ENCODE measurements at places on chromosomes 7 and 10. TPM values are rescaled to one million over a fixed set of nuclear protein-coding genes. Genes with fewer than 3 reads are reported as not detected.

DNA sequence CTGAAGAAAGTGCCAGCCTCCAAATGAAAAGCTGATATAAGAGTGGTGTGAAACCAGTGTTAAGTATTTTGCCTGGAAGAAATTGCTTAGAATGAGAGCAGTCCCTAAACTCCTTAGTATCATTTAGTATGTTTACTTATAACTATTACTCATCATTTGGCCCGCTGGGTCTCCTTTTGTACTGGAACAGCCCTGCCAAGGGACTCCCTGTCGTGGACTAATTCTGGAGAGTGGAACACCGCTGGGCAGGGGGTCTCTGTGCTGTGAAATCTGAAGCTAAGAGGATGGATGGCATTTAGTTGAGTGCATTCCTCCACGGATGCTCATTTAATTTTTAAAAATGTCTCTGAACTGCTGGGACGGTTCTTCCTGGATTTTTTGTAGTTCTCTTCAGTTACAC, 889.9 kb upstream of the C7orf33 start:
- DNase-seq = no peak

GRCh38 chr10:11335167-11335652, 276.2 kb downstream of the USP6NL start:
- DNase-seq = no peak

GRCh38 chr7:23680414-23681405, 711 bp downstream of the FAM221A start:
- DNase-seq = peak; percentile 53

DNA sequence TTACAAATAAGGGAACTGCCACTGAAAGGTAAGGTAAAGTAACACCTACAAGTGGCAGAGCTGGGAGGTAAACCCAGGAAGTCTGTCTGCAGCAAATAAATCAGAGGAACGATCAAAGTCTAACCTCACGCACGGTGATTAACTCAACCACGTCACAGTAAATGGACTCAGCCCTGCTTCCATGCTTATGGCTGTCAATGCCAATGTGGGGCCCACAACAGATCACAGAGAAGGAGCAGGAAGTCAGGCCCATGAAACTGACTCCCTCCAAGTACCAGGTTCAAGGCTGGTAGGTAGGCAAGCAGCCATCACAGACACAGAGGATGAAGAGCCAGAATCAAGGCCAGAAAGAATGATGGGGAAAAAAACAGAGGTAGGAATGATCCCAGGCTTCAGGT, 38.0 kb upstream of the ACSL5 start:
- no peak for DNase-seq

GRCh38 chr7:4707217-4707741, 25.2 kb downstream of the FOXK1 start:
- DNase-seq = no peak

CRYGN gene
- not detected for total RNA-seq

SH2D4B gene
- total RNA-seq = 0.17 TPM

DNA sequence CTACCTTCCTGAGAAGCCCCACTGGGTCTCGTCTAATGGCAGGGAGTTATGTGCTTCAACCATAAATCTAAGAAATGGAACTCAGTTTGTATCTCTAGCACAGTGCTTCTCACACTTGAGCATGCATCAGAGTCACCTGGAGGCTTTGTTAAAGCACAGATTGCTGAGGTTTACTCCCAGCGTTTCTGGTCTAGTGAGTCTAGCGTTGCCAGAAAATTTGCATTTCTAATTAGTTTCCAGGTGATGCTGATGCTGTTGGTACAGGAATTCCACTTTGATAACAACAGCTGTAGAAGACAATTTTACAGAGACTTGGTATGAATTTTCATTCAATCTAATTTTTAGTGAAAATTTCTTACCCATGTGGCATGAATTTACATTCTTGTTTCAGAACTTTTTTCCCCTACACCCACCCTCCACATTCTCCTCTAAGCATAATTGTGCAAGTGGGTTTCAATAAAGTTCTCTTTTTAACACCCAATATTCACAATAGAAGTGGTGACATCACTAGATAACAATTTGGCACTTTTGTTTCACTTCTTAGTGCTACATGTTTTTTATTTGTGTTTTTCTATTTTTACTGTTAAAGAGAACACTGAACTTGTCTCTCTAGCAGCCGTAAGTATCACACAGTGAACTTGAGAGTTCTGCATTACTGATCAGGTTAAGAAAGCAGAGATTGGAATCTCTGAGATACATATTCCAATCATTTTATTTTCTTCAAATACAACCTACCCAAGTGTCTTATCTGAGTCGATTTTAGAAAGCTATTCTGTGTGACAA, 48.4 kb upstream of the BET1 start:
- DNase-seq = no peak

MGAM2 gene
- not detected for total RNA-seq

SNCG gene
- not detected for total RNA-seq

DNA sequence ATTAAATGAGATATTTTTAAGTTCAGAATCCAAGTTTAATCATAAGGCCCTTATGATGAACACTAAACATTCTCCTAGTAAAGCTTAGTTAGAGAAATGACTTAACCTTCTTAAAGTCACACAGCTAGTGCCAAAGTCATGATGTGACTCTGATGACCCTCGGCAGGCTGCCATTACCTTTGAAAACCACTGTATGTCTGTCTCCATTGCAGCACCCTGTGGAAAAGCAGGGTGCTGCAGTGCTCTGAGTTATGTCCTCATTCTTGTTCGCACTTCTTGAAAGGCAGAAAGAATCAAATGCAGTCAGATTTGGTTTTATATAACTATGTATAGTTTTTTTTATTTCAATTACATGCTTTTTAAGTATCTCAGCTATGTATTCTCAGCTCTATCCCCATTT, 105.0 kb downstream of the PHTF2 start:
- peak; percentile 9 for DNase-seq

DNA sequence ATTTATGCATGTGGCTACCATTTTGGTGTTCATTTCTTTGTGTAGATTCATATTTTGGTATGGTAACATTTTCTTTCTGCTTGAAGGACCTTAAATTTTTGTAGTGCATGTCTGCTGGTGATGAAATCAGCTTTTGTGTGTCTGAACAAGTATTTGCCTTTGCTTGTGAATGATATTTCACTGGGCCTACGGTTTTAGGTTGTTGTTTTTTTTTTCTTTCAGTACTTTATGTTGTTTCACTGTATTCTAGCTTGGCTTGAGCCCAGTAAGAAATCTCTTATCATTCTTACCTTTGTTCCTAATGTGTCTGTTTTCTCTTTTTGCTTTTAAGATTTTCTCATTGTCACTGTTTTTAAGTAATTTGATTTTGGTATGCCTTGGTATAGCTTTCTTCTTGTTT, 31.9 kb downstream of the SAMD8 start:
- DNase-seq = no peak

- DNase-seq = no peak
Measured at GRCh38 chr7:94303695-94304094, 91.0 kb upstream of the COL1A2 start.

GRCh38 chr10:103917302-103918052, 507 bp downstream of the STN1 start:
- no peak for DNase-seq

DLX5 gene
- total RNA-seq = not detected

GRCh38 chr10:68067508-68067907, 7.6 kb downstream of the HERC4 start:
- no peak for DNase-seq

HABP2 gene
- not detected for total RNA-seq

GRCh38 chr10:24744946-24745345, 21.3 kb upstream of the ARHGAP21 start:
- no peak for DNase-seq

DNA sequence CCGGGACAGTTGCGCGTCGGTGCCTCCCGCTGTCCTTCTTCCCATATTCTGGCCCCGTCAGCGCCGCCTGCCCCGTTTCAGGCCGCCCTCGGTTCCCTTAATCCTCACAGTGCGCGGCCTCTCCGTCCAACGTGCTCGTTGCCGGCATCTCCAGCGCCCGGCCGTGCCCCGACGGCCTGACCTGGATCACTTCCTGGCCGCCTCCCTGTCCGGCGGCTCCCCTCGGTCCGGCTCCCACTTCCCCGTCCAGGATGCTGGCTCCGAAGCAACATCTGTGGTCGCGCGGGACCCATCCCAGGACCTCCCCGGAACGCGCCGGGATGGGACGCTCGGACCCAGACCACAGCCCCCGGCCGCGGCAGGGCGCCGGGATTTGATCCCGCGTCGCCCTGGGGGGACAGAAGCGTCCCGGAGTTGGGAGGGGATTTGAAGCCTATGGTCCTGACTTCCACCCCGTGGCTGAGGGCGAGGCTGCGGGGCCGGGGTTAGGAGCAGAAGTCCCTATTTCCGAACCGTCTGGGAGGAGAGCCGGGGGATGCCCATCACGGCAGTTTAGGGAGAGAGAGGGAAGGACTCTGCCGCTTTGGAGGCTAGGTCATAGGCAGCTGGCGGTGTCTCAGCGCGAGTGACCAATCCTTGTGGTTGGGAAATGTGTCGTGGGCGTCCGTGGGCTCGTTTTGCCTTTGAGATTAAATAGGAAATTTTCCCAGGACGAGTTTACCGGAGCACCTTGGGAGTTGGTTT, 53.8 kb downstream of the KCTD7 start:
- DNase-seq = no peak

GAD2 gene
- total RNA-seq = not detected

DNA sequence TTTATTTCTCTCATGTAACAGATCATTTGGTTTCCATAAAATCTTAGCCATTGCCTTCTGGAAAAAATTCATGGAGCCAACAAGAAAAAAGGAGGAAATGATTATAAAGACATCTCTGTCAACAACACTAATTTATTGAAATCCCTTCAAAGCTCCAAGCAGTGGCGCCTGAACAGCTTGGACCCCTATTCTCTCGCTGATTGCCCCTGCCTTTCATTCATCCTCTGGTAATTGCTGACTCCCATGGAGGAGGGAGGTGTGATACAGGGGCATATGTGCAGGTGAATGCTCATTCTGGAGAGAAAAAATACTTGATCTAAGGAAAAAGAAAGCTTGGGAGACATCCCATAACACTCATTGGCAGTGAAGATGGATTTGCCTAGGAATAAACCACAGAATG, 345.5 kb downstream of the FGFR2 start:
- DNase-seq = no peak

TCERG1L gene
- not detected for total RNA-seq

ANXA8 gene
- total RNA-seq = not detected

DNA sequence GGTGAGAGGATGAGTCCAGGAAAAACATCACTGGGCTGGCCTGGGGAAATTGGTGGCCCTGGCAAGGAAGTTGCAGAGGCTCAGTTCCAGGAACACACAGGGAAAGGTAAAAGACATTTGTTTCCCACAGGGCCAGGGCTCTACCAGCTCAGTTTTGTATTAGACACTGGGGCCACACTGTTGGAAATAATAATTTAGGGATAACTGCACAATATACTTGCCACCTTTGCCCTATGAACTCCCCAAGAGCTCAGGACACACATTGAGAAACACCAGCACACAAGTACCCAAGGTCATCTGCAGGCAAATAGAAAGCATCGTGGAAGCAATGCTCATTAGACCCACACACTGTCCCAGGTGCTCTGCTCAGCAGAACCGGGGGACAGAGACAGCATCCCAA, 617.6 kb downstream of the PTPRN2 start:
- no peak for DNase-seq

DNA sequence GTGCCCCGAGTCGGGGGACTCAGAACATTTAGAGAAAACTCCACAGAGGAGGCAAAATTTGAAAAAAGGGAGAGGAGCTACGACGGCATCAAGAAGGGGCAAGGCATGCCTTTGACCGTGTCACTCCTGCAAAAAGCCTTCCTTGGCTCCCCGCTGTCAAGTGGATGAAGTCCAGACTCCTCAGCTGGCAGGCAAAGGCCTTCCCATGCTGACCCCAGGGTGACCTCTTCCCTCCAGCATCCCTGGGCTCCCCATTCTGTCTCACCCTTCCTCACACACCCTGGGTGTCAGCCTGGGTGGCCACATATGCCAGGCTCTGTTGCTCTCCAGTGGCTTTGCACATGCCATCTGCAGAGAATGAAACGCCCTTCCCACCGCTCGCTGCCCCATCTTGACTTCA, 88.4 kb upstream of the ZMIZ1 start:
- DNase-seq = no peak

GRCh38 chr10:22704942-22705341, 9.4 kb downstream of the PIP4K2A start:
- DNase-seq = no peak

SFTPA1 gene
- total RNA-seq = not detected

UPK3B gene
- total RNA-seq = 2.7 TPM

RNF148 gene
- not detected for total RNA-seq

DNA sequence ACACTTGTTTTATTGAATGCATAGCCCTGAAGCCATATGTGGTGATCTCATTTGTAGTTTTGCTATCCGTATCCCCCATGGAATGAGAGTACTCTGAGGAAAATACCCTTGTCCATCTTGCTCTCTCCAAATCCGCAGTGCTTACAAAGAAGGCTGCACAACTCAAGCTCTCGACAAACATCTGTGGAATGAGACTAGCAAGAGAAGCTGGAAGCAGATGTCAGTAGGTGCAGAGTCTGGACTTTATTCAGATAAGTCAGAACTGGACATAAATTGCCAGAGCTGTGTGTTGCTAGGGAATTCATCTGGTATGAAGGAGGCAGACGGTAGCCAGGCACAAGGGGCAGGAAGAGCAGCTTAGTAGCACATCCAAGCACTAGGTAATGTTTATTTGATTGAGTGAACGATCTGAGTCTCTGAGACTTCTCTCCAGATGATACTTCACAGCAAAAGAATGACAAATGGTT, 1046.2 kb downstream of the XPNPEP1 start:
- no peak for DNase-seq

GRCh38 chr7:15686295-15686956, at the start of gene MEOX2:
Gene MEOX2 (minus strand): TSS chr7:15686683. CDS start chr7:15686402, 281 bp downstream.
- no peak for DNase-seq

DNA sequence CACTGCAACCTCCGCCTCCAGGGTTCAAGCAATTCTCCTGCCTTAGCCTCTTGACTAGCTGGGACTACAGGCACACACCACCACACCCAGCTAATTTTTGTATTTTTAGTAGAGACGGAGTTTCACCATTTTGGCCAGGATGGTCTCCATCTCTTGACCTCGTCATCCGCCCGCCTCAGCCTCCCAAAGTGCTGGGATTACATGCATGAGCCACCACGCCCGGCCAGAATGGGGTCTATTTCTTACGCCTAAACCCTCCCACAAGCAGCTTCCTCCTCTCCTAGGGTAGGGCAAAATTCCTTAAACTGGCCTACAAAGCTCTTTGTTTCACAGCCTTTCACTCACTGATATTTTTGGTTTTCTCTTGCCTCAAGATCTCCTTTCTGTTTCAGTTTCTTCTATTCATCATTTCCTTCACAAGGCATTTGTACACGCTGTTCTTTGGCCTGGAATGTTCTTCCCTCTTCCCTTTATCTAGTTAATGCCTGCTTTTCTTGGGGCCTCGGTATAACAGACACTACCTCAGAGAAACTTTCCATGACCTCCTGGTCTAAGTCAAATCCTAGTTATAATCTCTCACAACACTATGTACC, 6.7 kb downstream of the CPEB3 start:
- no peak for DNase-seq

Data from CD4-positive, alpha-beta memory T cell (primary cell).